ENCODE measurements at places on chromosomes 1 and 21. TPM values are rescaled to one million over a fixed set of nuclear protein-coding genes. Genes with fewer than 3 reads are reported as not detected.

DNA sequence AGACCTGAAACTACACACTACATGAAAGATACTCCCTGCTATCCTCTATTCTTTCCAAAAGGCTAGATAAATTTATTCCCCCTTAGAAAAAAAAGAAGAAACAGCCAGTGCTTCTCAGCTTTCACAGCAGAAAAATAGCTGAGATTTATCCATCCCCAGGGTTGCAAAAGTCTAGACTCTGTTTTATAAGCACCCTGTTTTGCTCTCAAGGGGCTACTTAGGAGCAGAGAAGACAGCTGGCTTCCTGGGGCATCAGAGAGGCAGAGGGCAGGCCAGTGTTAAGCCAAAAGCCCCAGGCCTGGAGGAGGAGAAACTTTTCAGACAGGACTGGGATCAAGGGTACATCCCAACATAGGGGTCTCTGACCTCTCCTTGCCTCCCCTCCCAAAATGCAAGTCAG lies 3.9 kb downstream of the LAMB3 start:
- no peak for DNase-seq
- H3K4me1 ChIP-seq: peaks cover 2% of the 10 kb centered on the region
- H3K27me3 ChIP-seq: no peaks in the 10 kb centered on the region
- H3K36me3 ChIP-seq: no peaks in the 10 kb centered on the region
- H3K27ac ChIP-seq: no peak overlapping the region

The CENPF gene
- 44.2 TPM for total RNA-seq

The DNAI4 gene
- total RNA-seq: 1.8 TPM

- no peaks in the 10 kb centered on the region for H3K27me3 ChIP-seq
- DNase-seq: no peak
- H3K4me3 ChIP-seq: no peak overlapping the region
- H3K36me3 ChIP-seq: no peaks in the 10 kb centered on the region
- H3K4me1 ChIP-seq: no peaks in the 10 kb centered on the region
- H3K27ac ChIP-seq: no peak overlapping the region
These were observed 108.3 kb upstream of the FGGY start for GRCh38 chr1:59188413-59189213.

DNA sequence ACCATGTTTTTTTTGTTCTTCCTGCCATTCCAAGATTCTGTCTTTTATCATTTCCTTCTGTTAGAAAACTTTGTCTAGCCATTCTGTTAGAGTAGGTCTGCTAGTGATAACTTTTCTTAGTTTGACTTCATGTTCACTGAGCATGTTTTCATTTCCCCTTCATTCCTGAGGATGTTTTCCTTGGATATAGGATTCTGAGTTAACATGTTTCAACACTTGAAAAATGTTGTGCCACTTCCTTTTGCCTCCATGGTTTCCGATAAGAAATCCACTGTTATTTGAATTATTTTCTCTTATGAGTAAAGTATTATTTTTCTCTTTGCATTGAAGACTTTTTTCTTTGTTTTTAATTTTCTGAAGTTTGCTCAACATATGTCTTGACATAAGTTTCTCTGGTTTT lies 66.7 kb downstream of the ATP1A1 start:
- no peak overlapping the region for H3K27ac ChIP-seq
- H3K27me3 ChIP-seq: peaks cover 5% of the 10 kb centered on the region
- DNase-seq: no peak

- no peaks in the 10 kb centered on the region for H3K36me3 ChIP-seq
- no peak overlapping the region for H3K4me3 ChIP-seq
- DNase-seq: no peak
- no peak overlapping the region for H3K27ac ChIP-seq
These were observed 201.1 kb upstream of the C1orf87 start for GRCh38 chr1:60274422-60275290.

The PKP1 gene
- total RNA-seq: not detected

GRCh38 chr1:154186852-154187501 lies 4.9 kb downstream of the TPM3 start:
- no peak overlapping the region for H3K27ac ChIP-seq
- no peak for DNase-seq
- H3K4me1 ChIP-seq: peaks cover 8% of the 10 kb centered on the region
- H3K36me3 ChIP-seq: no peaks in the 10 kb centered on the region

The SLAMF6 gene
- total RNA-seq: 28.3 TPM

The HJV gene
- total RNA-seq: not detected

GRCh38 chr1:185767508-185768120 lies 33.4 kb downstream of the HMCN1 start:
- no peak overlapping the region for H3K27ac ChIP-seq
- no peaks in the 10 kb centered on the region for H3K36me3 ChIP-seq
- no peaks in the 10 kb centered on the region for H3K4me1 ChIP-seq
- DNase-seq: no peak

The PCBP3 gene
- 0.31 TPM for total RNA-seq

DNA sequence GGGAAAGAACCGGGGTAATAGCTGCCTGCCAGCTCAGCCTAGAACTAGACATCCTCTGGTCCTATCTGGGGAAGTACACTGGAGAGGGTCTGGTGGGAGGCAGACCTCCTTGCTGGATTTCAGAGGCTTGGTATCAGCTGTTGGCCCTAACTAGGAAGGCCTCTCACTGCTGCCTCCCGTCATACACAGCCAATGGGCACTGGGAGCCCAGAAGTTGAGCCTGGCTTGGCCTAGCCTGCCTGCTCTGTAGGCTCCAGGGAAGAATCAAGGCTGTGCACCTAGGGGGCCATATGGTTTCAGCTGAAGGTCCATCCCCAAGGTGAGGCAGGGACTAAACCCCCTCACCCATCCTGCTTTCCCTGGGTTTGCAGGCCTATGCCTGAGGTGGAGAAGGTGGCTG lies 4.3 kb upstream of the MUTYH start:
- DNase-seq: no peak
- H3K4me1 ChIP-seq: peaks cover 27% of the 10 kb centered on the region
- no peaks in the 10 kb centered on the region for H3K27me3 ChIP-seq

DNA sequence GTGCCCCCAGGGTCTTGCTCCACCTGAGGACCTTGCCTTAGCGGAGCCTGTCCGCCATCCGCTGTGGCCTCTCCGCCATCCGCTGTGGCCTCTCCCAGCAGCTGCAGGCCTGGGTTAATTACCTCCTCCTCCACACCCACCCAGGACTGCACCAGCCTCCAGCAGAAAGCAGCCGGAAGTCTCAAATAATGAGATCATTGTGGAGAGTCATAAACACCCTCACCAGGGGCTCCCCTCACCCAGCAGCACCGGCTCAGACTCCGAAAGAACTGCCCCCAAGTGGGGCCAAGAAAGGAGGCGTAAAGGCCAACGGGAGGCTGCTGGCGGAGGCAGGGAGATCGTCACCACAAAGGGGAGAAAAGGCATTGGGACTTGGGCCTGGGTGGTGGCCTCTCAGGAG lies 10.7 kb upstream of the GPR153 start:
- no peaks in the 10 kb centered on the region for H3K4me1 ChIP-seq
- H3K27me3 ChIP-seq: no peaks in the 10 kb centered on the region
- no peaks in the 10 kb centered on the region for H3K36me3 ChIP-seq
- no peak overlapping the region for H3K4me3 ChIP-seq
- no peak for DNase-seq
- H3K27ac ChIP-seq: no peak overlapping the region

The MTARC2 gene
- total RNA-seq: not detected

The CTSS gene
- 30.9 TPM for total RNA-seq

DNA sequence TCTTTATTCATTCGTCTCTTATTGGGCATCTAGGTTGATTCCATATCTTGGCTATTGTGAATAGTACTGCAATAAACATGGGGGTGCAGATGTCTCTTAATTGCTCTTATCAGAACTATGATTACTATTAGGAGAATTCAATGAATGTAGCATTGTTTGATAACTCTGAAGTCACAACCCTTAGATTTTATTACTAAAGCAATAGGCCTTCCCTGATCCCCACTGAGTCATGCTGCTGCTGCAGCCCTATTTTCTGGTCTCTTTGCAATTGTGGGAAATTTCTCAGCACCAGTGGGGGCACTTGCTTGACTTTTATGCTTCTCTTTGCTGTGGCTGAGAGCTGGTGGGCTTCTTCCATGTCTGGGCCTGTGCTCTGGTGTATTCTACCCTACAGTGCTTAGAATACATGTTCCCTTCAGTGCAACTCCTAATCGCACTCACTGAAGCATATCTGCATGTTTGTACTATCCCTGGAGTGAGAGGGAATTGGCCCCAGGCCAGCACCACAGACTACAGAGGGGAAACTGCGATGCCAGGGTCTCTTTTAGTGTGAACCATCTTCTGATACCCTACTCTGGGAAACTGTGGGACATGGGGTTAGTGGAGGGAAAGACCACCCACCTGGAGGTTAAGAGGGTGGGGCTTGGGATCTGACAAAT lies 52.2 kb upstream of the ROR1 start:
- H3K27me3 ChIP-seq: no peaks in the 10 kb centered on the region
- DNase-seq: no peak
- H3K4me3 ChIP-seq: no peak overlapping the region
- no peaks in the 10 kb centered on the region for H3K36me3 ChIP-seq
- H3K27ac ChIP-seq: no peak overlapping the region

The PNRC2 gene
- 149 TPM for total RNA-seq

DNA sequence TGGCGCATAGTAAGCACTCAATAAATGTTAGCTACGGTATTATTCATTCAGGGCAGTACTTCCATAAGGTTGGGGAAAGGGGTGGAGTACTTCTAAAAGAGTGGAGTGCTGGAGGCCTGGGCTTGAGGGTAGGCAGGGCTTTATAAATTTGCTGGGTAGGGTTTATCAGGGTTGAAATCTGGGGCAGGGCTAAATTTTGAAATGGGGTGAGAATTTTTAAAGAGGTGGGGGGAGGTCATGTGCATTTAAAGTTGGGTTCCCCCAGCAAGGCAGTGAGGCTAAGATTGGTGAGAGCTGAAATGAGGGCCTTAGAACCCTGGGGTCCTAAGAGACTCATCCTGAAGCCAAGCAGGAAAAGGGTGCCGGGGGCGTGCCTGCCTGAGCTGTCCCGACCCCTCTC lies 10.0 kb downstream of the CATSPER4 start:
- H3K27me3 ChIP-seq: peaks cover 4% of the 10 kb centered on the region
- peaks cover 30% of the 10 kb centered on the region for H3K4me1 ChIP-seq

The FCGR3A gene
- total RNA-seq: 0.58 TPM

GRCh38 chr1:215720126-215720525 lies 153.0 kb downstream of the KCTD3 start:
- no peaks in the 10 kb centered on the region for H3K27me3 ChIP-seq
- H3K36me3 ChIP-seq: no peaks in the 10 kb centered on the region
- no peaks in the 10 kb centered on the region for H3K4me1 ChIP-seq
- no peak overlapping the region for H3K4me3 ChIP-seq
- H3K27ac ChIP-seq: no peak overlapping the region

- no peaks in the 10 kb centered on the region for H3K36me3 ChIP-seq
- no peaks in the 10 kb centered on the region for H3K27me3 ChIP-seq
- no peaks in the 10 kb centered on the region for H3K4me1 ChIP-seq
- no peak overlapping the region for H3K27ac ChIP-seq
- H3K4me3 ChIP-seq: no peak overlapping the region
These were observed 73.0 kb upstream of the ABCD3 start for GRCh38 chr1:94345148-94345721.

- no peak overlapping the region for H3K27ac ChIP-seq
- no peaks in the 10 kb centered on the region for H3K4me1 ChIP-seq
- no peak for DNase-seq
- H3K4me3 ChIP-seq: no peak overlapping the region
- H3K36me3 ChIP-seq: no peaks in the 10 kb centered on the region
- H3K27me3 ChIP-seq: no peaks in the 10 kb centered on the region
These were observed 524.4 kb downstream of the DPYD start for GRCh38 chr1:97396463-97396862.

GRCh38 chr1:209156991-209157390 lies 426.5 kb upstream of the CAMK1G start:
- no peaks in the 10 kb centered on the region for H3K36me3 ChIP-seq
- H3K4me1 ChIP-seq: no peaks in the 10 kb centered on the region
- no peak overlapping the region for H3K4me3 ChIP-seq

DNA sequence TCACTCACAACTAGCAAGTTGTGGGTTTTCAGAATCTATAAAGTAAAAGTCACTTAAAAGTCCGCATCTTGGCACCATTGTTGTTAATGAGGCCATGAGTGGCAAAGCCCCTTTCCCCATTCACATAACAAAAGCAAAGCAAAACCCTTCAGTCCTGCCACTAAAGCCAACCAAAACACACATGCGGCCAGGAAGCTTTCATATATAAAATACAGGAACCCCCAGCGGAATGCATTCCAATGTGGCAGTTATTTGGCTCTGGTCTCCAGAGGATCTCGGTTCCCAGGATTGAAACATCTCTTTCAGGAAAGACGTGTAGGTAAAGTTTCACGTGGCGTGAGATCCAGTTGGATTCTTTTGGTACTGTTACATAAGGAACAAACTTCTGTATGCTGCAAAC lies 2.5 kb upstream of the LBR start:
- no peaks in the 10 kb centered on the region for H3K36me3 ChIP-seq
- no peaks in the 10 kb centered on the region for H3K27me3 ChIP-seq
- no peak for DNase-seq
- H3K4me3 ChIP-seq: no peak overlapping the region
- no peak overlapping the region for H3K27ac ChIP-seq
- peaks cover 21% of the 10 kb centered on the region for H3K4me1 ChIP-seq

The SERTAD4 gene
- total RNA-seq: not detected

- peaks cover 5% of the 10 kb centered on the region for H3K27me3 ChIP-seq
- no peak overlapping the region for H3K4me3 ChIP-seq
- H3K27ac ChIP-seq: no peak overlapping the region
These were observed 9.8 kb upstream of the ALDH9A1 start for GRCh38 chr1:165707984-165708706.

The LAMB3 gene
- total RNA-seq: 0.92 TPM

The NCAM2 gene
- total RNA-seq: not detected

- no peaks in the 10 kb centered on the region for H3K27me3 ChIP-seq
- no peak overlapping the region for H3K27ac ChIP-seq
These were observed 36.0 kb upstream of the SLC19A1 start for GRCh38 chr21:45578176-45578801.

Data from CD8-positive, alpha-beta memory T cell (primary cell).